Amygdala (tissue), 56 donors: ENCODE measurements at places on chromosomes 11 and 22.
A peak's percentile ranks its signal among the peaks of the same experiment; 100 is the strongest.

DNA sequence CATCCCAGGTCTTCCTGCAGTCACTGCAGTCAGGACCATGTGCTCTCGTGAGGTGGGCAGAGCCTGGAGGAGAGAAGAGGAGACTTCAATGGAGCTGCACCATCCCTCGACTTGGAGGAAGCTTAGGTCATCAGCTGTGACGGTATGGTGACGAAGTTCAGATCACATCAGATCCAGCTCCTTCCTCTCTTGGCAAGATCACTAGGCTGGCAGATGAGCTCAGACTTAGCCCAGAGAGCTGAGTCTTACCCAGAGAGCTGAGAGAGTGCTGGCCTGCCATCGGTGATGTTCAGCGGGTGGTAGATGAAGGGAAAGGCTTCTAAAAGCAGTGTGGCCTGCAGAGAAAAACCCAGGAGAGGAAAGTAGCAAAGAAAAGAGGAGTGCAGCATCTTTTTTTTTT is 1.8 kb upstream of the SLC15A3 start:
- DNase-seq = no peak

DNA sequence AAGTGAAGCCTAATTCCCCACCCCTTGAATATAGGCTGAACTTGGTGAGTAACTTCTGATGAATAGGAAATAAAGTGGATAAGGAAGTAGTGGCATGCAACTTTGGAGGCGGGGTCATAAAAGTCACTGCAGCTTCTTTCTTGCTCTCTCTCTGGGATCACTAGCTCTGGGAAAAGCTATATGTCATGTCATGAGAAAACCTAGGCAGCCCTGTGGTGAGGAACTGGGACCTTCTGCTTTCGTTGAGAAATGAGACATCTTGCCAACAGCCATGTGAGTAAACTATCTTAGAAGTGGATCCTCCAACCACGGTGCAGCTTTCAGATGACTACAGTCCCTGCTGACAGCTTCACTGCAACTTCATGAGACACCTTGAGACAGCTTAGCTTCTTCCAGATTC is 15.7 kb downstream of the ZNF214 start:
- no peak for DNase-seq

GRCh38 chr11:33920838-33921613 is 29.1 kb upstream of the LMO2 start:
- no peak for DNase-seq

- peak; percentile 99 for DNase-seq
Measured at GRCh38 chr11:62831520-62832335, at the start of gene STX5. Gene STX5 (minus strand): TSS chr11:62832051. CDS start chr11:62831243, 808 bp downstream.

DNA sequence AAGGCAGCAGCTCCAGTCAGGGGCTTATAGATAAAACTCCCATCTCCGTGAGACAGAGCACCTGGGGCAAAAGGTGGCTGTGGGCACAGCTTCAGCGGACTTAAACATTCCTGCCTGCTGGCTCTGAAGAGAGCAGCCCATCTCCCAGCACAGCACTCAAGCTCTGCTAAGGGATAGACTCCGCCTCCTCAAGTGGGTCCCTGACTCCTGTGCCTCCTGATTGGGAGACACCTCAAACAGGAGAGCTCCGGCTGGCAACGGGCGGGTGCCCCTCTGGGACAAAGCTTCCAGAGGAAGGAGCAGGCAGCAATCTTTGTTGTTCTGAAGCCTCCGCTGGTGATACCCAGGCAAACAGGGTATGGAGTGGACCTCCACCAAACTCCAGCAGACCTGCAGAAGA is 279.4 kb downstream of the LARGE1 start:
- no peak for DNase-seq

- no peak for DNase-seq
Measured at GRCh38 chr11:126719740-126720139, 280.8 kb downstream of the KIRREL3 start.

GRCh38 chr11:13016415-13016814 is 7.3 kb downstream of the RASSF10 start:
- no peak for DNase-seq

- peak; percentile 52 for DNase-seq
Measured at GRCh38 chr11:79173615-79174014, 267.2 kb downstream of the TENM4 start.

DNA sequence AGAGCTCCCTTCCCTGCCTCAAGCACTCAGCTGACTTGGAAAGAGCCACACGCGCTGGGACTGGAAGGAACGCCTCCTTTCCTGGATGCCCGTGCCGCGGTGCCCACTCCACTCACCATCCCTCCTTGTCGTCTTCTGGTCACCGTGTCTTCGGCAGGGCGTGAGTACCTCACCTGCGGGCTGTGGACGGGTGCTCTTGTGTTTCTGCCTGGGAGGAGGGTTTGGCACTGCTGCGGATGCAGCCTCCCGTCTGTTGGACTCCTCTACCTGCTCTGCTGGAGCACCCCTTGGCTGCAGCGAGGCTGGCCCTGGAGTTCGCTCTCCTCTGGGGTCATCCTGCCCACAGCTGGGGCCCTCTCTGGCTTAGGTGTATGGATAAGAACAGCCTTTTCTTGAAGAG is 612.7 kb downstream of the BRD1 start:
- no peak for DNase-seq

DNA sequence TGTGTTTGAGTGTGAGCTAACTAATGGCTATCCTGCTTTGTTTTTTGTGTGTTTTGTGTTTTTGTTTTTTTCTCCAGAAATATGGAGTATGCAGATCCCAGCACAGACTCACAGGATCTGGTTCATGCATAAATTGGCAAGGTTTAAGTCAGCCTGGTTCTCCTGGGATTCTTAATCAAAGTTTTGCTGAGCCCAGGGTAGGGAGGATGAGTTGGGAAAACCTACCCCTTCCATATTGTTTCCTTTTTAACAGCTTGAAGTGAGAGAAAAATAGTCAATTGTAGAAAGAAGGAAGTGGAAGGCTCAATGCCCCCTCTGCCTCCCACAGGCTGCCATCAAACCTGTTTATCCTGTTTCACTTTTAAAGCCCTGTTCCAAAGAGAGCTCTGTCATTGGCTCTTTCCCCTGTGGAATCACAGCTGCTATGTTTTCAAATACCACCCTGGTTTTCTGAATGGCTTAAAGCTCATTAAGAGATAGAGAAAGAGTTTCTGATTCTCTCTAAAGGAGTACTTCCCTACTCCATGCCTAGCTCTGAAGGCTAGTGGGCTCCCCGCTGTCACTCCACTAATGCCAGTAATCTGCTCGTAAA is 23.4 kb upstream of the CADM1 start:
- no peak for DNase-seq

DNA sequence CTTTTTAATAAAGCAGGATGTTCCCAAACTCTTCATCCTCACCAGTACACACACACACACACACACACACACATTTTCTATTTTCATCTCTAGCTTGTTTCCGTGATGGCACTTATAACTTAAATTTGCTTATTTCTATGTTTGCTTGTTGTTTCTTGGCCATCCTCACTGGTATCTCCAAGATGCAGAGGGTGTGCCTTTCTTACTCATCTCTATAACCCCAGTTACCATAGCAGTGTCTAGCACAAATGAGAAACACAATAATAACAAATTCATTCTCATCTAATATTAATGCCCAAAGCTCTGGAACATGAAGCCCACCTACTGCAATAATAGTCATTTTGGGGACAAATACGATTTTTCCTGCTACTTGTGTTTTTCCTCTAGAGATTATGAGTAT is 156.3 kb downstream of the GRM5 start:
- DNase-seq = no peak
